Activated CD8-positive, alpha-beta memory T cell treated with anti-CD3 and anti-CD28 coated beads for 4 hours (primary cell): ENCODE measurements at places on chromosomes 16 and 17.

DNA sequence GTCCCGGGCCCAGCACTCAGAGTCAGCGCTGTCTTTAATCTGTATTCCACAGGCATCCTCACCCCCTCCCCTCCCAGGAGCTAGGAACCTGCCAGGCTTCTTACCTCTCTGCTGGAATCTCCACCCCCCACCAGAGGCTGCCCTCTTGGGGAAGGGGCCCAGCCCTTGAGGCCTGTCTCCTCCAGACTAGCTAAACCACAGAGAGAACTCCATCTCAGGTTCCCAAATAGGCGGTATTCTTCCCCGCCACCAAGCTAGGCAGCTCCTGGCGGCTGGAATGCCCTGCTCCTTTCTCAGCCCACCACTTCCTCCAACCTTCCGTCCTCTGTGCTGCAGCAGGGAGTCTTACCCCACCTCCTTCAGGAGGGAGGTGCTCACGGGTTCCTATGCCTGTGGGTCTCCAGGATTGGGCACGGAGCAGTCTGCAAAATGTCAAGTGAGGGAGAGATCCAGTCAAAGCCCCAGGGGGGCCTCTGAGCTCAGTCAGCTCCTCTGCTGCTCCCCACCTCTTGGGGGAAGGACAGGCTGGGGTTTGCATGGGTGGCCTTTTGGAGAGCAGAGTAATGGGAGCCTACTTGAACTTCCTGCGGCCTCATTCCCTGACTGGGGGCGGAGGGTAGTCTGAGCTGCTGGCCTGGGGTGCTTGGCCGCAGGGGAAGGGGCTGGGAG lies 55.7 kb downstream of the SREBF1 start:
- no peak for DNase-seq

- DNase-seq, result no peak
Measured at GRCh38 chr16:87498324-87499188, 5.7 kb upstream of the ZCCHC14 start.

- no peak for DNase-seq
Measured at GRCh38 chr17:81422776-81423697, 27.8 kb downstream of the BAHCC1 start.

DNA sequence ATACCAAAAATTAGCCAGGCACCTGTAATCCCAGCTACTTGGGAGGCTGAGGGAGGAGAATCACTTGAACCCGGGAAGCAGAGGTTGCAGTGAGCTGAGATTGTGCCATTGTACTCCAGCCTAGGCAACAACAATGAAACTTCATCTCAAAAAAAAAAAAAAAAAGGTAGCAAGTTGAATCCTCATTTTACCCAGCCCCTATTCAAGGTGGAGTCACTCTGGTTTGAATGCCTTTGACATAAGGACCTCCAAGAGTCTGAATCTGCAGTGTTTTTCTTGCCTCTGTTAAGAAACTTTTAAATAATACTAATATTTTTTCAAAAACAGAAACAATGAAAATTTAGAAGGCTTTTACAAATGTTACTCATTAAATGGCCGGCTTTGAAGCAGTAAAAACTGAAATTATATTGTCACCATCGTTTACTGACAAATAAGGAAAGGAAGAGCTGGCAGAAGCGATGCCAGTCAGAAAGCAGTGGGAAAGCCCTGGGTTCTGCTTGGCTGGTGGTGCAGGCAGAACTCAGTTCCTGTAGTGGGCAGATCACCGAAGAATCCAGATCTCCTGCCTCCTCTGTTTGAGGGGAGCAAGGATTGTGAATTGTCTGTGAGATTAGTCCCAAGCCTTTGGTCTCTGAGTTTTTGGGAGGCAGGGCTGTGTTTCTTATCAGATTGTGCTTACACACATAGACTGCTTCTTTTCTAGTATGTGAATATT lies 99.7 kb upstream of the HAS3 start:
- DNase-seq, result no peak

GRCh38 chr16:84933774-84934631 lies 77.3 kb downstream of the ZDHHC7 start:
- no peak for DNase-seq
